ENCODE measurements at places on chromosomes 7 and 10.

DNA sequence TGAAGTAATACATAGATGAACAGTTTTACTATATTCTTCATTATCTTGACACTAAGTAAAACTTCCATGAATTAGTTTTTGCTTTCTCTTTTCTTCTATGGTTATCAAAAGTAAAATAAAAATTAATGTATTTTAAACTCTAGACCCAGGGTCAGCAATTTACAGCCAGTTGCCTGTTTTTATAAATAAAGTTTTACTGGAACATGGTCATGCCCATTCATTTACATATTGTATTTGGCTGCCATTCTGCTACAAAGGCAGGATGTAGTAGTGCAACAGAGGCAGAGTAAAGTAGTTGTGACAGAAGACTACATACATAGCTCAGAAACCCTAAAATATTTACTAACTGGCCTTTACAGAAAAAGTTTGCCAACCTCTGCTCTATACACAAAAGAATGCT, 98.8 kb downstream of the CNOT4 start:
- DNase-seq, result no peak

DNA sequence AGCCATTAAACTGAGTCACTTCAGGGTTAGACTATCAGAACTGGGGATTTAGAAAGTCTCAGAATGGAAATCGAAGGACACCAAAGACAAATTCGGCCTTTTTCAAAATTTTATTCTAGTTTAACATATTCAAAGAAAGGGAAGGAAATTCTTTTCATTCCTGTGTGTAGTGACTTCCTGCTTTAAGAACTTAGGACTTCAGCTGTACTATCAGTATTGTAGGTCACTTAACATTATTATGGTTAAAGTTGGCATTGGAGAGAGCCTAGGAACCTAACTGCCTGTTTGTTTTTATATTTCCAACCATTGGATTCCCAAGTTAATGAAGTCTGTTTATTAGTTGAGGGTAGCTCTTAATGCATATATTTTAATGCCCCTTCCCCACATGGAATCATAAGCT, 63.7 kb downstream of the PTEN start:
- no peak for DNase-seq

DNA sequence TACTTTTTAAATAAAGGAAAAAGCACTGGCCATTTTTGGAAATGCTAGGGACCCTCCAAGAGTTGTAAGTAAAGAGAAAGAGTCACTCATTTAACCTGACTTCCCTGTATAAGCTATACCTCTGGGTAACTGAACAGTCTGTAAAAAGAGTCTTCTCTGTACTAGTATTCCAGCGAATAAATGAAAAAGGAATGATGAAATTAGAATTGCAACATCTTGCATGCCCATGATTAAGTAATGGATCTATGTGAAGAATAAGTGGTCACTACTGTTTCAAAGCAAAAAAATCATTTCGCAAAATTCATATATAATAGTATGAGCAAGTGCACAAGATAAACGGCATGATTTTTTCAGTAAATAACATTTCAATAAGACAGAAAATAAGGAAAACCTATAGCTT, 116.8 kb downstream of the ZFAND4 start:
- DNase-seq, result no peak

- no peak for DNase-seq
Measured at GRCh38 chr7:30252885-30253795, 31.3 kb upstream of the ZNRF2 start.

- DNase-seq, result no peak
Measured at GRCh38 chr10:70753026-70753663, 32.0 kb downstream of the TBATA start.

DNA sequence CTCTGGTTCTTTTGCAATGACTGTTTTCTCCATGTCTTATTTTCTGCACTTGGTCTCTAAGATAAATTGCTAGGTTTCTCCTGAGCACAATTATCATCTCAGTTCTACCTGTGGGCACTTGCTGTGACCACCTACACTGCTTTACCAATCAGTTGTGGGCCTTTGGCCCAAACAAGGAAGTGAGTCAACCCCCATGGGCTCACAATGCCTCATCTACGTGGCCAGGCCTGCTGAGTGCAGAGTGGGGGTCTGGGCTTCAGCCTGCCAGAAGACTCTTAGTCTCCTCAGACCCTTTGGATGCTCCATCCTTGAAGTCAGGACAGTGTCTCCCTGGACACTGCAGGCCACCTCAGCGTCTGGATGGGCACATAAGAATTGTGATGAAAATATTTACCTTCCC, 20.3 kb downstream of the SCART1 start:
- no peak for DNase-seq

- DNase-seq, result peak; percentile 36
Measured at GRCh38 chr7:155466814-155467733, 9.1 kb downstream of the EN2 start.

DNA sequence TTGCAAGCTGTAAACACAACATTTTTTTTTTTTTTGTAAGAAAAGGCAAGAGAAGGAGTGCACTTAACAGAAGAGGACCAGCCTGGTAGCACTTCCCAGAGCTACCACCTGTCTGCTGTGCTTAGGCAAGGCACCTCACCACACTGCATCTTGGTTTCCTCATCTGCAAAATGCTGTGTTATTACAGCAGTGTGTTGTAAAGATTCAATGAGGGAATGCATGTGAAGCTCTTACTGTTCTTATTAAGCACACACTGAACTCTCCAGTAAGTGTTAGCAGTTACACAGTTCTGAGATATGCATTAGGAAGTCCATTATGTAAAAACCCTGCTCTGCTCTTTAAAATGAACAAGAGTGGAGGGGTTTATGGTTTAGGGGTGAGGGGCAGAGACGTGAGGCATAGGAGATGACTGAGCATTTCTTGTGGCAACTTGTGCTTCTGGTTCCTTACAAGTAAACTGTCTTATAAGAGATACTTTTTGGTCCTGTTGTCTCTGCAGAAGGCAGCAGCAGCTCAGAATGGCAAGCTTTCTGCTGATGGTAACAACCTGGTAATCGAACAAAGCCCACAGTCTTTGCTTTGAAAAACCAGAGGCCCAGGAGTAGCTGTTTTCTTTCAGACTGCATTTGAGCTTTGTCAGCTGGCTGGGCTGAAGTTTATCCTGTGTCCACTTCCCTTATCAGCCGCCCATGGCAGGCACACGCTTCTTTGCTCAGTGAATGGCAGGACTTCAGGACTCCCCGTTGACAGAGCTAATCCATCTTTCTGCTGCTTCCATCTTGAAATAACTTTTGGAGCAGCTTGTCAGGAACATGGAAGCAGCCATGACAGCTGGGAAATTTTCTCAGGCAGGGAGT, 98.8 kb upstream of the BMPER start:
- DNase-seq, result no peak

DNA sequence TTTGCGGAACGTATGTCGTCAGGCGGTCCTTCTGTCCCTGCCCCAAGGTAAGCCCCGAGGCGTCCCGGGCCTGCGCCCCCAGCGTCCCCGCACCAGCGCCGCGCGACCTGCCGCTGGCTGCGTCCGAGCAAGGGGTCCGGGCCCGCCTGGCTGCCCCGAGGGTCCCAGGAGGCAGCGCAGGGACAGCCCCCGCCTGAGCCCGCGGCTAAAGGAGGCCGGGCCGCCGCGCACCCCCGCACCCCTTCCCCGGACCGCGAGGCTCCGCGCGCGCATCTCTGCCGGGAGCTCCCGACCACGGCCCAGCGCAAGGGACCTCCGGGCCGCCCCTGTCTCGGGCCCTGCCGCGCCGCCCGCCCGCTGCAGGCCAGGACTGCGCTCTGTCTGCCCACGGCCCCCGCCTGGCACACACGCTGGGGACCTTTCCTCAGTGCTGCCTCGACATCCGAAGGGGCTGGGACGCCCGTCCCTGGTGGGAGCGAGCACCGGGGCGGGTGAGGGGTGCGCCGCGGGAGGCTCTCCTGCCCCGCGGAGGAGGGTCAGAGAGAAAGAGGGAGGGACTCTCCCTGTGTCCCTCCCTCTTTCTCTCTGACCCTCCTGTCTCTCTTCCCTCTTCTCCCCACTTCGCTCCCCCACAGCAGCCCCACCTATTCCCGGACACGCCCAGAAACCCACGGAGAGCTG, 25.0 kb downstream of the SHH start:
- no peak for DNase-seq

DNA sequence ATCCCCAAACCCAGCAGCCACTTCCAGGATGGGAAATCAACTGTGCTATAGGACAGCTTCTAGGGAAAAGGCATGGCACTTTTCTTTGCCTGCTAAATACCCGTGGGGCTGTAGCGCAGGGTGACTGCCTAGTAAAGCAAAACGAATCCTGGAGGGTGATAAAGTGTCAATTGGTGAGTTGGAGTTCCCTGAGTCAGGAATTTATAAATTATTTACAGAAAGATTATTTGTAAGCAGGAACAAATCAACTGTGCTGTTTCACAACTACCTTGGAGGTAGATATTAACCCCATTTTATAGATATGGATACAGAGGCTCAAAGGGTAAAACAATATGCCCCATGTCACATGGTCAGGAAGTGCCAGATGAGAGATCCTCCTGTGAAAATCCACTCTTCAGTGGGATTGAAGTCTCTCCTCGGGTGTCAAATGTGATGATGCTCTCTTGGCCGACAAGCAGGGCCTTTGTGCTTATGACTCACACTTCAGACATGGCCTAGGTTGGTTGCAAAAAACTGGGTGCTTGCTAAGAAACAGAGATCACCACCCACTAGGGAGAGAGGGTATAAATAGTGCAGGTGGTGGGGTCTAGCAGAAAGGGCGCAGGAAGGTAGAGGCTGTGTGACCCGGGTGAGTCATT, 383.2 kb upstream of the ZMIZ1 start:
- DNase-seq, result no peak

- peak; percentile 0 for DNase-seq
Measured at GRCh38 chr7:54664235-54665228, 94.5 kb downstream of the SEC61G start.

GRCh38 chr10:110211465-110211843, 4.0 kb downstream of the MXI1 start:
- DNase-seq, result no peak

DNA sequence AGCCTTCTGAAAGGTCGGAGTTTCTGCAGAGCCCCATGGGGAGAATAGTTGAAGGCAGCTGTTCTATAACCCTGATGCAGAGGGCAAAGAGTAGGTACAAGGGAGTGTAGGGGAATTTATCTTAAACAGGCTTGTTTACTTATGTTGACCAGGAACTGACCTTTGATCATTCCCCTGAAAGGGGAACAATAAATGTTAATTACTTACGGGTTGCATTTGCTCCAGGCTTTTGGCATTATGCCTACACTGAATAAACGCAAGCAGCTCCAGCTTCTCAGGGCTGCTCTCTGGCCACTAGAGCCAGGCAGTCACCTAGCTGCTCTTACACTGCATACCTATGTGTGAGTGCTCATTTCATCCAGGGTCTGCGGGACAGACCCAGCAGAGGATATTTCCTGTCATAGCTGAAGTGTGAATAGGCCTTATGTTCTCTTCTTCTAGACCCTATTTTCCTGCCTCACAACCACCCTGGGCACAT, 26.9 kb upstream of the ABCA13 start:
- no peak for DNase-seq

- no peak for DNase-seq
Measured at GRCh38 chr10:98248018-98248417, 20.0 kb downstream of the LOXL4 start.

- DNase-seq, result no peak
Measured at GRCh38 chr7:105776986-105777910, 99.2 kb downstream of the ATXN7L1 start.

DNA sequence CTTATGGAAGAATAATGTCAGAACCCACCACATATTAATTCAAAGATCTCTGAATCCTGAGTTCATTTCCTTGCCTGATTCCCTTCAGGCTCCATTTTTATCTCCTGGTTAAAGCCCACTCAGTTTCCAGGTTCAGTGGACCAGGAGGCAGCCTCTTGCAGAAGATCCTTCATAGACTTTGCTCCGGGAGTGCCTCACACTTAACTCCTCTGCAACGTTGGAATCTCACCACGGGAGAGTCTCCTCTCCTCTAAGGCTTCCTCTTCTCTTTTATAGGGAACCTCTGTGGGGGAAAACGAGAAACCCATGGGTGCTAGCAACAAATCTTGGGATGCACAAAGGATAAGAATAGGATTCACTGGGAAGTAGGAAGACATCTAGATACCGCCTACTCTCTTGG, 1.7 kb upstream of the BLOC1S2 start:
- no peak for DNase-seq

DNA sequence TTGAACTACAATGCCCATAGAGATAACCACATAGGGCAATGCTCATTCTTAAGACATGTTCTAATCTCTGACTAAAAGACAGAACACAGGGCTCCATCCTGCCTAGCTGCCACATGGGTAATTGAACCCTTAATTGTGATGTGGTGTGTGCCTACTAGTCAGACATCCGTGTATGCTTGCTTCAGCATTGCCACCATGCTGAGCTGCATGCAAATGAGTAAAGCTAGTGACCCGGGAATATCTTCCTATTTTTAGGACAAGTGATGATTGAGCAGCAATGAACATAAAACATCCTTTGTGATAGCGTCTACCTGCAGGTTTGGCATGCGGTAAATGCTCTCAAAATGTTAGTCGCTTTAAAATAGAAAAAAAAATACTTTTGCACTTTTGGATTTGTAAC, 115.8 kb downstream of the MAGI2 start:
- no peak for DNase-seq

GRCh38 chr7:150308575-150308974, 14.6 kb upstream of the LRRC61 start:
- no peak for DNase-seq

- DNase-seq, result peak; percentile 23
Measured at GRCh38 chr10:124354411-124355382, 64.0 kb downstream of the OAT start.

GRCh38 chr10:6136215-6137201, 47.7 kb downstream of the RBM17 start:
- peak; percentile 60 for DNase-seq

GRCh38 chr10:130231251-130231741, 95.1 kb downstream of the GLRX3 start:
- DNase-seq, result no peak

DNA sequence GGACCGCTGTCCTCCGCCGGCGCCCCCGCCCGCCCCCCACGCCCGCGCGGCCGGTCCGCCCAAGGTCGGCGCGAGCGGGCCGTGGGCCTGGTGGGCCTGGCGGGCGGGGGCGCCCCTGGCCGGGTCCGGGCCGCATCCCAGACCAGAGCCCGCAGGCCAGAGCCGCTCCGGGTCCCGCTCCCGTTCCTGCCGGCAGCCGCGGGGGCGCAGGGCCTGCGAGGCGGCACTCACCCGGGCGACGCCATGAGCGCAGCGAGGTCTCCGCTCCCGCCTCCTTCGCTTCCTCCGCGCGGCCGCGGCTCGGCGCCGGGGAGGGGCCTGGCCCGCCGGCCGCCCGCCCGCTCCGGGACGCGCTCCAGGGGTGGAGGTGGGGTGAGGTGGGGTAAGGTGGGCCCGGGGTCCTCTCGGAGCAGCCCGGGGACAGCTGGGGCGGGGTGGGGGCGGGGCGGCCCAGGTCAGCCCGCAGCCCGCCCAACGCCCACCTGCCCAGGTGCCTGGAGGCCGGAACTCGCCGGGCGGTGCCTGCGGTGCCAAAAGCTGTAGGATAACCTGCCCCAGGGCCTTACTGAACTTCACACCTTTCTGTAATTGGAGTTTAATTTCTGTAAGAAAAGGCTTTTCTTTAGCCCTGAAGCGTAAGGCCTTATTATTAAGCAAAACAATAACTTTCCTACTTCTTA, at the start of gene URGCP:
URGCP (minus strand) TSS at position 266 of the 680 bp plus-strand sequence; CDS start at position 245, 21 bp downstream.
- peak; percentile 21 for DNase-seq
